ENCODE measurements at places on chromosomes 16 and 17.

- no peak overlapping the region for H3K4me3 ChIP-seq
- H3K27me3 ChIP-seq = no peaks in the 10 kb centered on the region
- no peak overlapping the region for H3K27ac ChIP-seq
- H3K36me3 ChIP-seq = no peaks in the 10 kb centered on the region
These were observed 29.9 kb downstream of the VWA3A start for GRCh38 chr16:22122239-22122638.

DNA sequence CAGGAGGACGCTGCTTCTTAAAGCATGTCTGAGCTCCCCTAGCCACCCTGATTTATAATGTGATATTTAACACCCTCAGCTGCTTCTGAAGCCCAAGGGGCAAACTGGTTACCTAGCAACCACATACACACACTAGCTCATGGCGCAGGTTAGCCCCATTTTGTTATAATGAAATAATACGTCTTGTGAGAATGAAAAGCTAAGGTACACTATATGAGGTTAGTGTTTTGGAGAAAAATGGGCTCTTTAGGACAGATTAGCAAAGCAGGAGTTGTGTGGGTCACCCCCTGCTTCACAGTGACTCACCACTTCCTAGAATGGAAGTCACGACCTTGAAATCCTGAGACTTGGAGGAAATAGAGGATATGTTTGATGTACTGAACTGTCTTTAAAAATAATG lies 404.8 kb upstream of the HSBP1 start:
- H3K27me3 ChIP-seq = no peaks in the 10 kb centered on the region
- H3K36me3 ChIP-seq = no peaks in the 10 kb centered on the region
- H3K27ac ChIP-seq = no peak overlapping the region
- no peaks in the 10 kb centered on the region for H3K4me1 ChIP-seq
- no peak overlapping the region for H3K4me3 ChIP-seq

- no peak overlapping the region for H3K4me3 ChIP-seq
- H3K27me3 ChIP-seq = no peaks in the 10 kb centered on the region
- H3K27ac ChIP-seq = no peak overlapping the region
- no peaks in the 10 kb centered on the region for H3K36me3 ChIP-seq
- H3K4me1 ChIP-seq = no peaks in the 10 kb centered on the region
- peak; percentile 73 for DNase-seq
These were observed 19.6 kb downstream of the OR1D5 start for GRCh38 chr17:3043737-3044365.

DNA sequence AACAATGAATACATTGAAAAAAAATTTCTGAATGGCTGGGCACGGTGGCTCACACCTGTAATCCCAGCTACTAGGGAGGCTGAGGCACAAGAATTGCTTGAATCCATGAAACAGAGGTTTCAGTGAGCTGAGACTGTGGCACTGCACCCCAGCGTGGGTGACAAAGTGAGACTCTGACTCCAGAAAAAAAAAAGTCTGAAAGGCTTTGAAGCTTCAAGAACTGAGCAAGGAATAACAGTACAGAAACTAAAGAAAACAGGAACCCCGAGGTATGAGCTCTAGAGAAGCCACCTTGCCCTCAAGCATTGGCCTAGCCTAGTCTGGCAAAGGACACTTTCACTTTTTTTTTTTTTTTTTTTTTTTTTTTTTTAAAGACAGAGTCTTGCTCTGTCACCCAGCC lies 45.0 kb downstream of the TEX2 start:
- H3K36me3 ChIP-seq = no peaks in the 10 kb centered on the region
- no peaks in the 10 kb centered on the region for H3K27me3 ChIP-seq
- DNase-seq = no peak
- H3K4me3 ChIP-seq = no peak overlapping the region
- H3K27ac ChIP-seq = no peak overlapping the region

GRCh38 chr16:6232056-6232455 lies 1100.6 kb upstream of the RBFOX1 start:
- H3K27ac ChIP-seq = no peak overlapping the region
- no peaks in the 10 kb centered on the region for H3K27me3 ChIP-seq
- no peaks in the 10 kb centered on the region for H3K4me1 ChIP-seq
- H3K4me3 ChIP-seq = no peak overlapping the region

GRCh38 chr17:77115510-77115909 lies 25.3 kb upstream of the SEC14L1 start:
- H3K27ac ChIP-seq = no peak overlapping the region
- no peak for DNase-seq
- H3K27me3 ChIP-seq = no peaks in the 10 kb centered on the region
- H3K36me3 ChIP-seq = no peaks in the 10 kb centered on the region
- no peak overlapping the region for H3K4me3 ChIP-seq

DNA sequence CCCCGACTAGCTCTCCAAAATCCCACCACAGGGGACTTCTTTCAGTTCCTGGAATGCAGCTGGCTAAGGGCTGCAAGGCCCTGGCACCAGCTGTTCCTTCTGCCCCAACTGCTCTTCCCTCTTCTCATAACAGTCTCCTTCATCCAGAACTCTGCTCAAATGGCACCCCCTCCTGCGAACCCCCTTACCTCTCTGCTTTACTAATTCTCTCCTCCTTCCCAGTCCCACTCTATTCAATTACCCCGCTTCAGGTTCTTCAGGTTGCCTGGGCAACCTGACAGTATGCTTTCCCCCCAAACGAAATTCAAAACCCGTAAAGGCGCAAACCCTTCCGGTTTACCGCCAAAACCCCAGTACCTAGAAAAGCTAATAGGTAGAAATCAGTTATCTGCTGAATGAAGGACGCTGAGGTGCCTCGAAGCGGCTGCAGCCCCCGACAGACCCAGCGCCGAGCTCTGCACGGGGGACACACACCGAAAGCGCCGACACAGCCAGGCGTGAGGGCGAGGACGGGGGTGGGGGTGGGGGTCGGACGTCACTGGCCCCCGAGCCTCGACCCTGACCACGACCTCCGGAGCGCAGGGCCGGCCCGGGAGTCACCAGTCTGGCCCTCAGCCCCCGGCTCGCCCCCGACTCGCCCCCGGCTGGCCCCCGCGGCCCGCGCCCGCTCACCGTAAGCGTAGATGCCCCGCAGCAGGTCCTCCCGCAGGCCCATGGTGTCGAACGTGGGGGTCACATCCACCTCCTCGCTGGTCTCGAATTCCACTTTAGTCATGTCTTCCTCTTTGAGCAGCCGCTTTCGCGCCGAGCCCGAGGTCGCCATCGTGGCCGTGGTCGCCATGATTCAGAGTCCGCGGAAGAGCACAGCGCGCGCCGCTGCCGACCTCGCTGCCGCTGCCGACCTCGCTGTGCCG lies 550 bp downstream of the EIF4A3 start:
- peak overlapping the region; percentile 79 for H3K27ac ChIP-seq
- peak overlapping the region; percentile 87 for H3K4me3 ChIP-seq
- no peak for DNase-seq
- H3K36me3 ChIP-seq = peaks cover 29% of the 10 kb centered on the region
- H3K4me1 ChIP-seq = peaks cover 6% of the 10 kb centered on the region
- H3K27me3 ChIP-seq = no peaks in the 10 kb centered on the region

DNA sequence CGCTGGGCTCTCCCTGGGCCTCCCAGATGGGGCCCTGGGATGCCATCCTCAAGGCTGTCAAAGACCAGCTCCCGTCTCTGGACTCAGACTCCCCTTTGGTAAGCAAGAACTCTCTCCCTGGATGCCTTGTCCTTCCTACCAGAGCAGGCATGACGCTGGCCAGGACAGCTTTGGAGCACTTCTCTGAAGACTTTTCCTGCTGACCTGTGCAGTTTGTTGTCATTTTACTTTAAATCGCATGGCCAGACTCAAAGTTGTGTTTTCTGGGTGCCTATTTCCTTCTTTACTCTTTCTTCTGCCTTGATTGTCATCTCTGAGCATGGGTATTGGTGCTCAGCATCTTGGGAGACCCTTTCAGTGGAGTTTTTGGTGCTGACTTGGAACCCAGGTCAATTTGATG lies 2.2 kb downstream of the DNAAF8 start:
- DNase-seq = no peak
- H3K27ac ChIP-seq = no peak overlapping the region
- no peaks in the 10 kb centered on the region for H3K4me1 ChIP-seq
- H3K36me3 ChIP-seq = no peaks in the 10 kb centered on the region
- no peak overlapping the region for H3K4me3 ChIP-seq

DNA sequence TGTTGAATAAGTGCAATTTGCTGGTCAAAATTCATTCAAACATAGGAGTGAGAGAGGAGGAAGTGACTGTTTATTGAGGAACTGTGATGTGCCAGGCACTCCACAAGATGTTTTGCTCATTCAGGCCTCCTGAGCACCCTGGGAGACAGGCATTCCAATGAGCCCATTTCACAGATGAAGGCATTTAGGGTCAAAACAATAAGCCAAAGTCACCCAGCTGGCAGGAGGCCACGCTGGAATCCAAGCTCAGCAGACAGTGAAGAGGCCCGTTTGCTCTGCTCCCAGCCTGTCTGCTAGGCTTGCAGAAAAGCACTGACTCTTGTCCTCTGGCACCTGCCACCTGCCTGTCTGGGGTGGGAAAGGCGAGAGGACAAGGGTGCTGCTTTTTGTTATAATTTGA lies 10.1 kb upstream of the SLC25A39 start:
- H3K27me3 ChIP-seq = 0 out of 2 replicates have a peak, but pooled peaks cover 2% of the 10 kb centered on the region
- H3K36me3 ChIP-seq = no peaks in the 10 kb centered on the region
- peaks cover 2% of the 10 kb centered on the region for H3K4me1 ChIP-seq

DNA sequence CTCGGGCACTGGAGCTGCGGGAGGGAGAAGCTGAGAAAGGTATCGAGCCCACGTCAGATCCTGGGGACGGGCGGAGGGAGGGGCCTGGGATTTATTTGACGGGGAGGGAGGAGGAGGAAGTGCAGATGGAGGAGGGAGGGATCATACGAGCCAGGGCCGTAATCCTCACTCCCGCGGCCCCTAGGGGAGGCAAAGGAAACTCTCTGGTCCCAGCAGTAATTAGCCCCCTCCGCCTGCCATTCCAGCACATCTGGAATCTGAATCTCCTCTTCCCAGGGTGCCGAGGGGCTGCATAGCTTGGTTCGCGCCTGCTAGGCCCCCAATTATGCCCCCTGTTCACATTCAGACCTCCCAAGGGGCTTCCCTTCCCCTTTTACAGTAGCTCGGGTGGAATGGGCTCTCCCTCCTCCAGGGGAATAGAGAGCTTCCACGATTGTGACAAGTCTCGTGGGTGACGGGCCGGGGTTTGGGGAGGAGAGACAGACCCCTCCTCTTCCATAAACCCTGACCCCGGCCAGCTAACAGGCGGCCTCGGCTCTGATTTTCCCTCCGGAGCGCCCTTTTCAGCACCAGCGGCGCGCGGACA lies at the start of gene SEZ6L2:
TSS of gene SEZ6L2 (minus strand) at position 35 of the 586 bp plus-strand sequence. CDS start 531 bp downstream, outside the sequence.
- H3K36me3 ChIP-seq = no peaks in the 10 kb centered on the region
- H3K27me3 ChIP-seq = no peaks in the 10 kb centered on the region
- H3K4me1 ChIP-seq = no peaks in the 10 kb centered on the region
- peak within 1 kb of the TSS; percentile 67 for H3K27ac ChIP-seq
- DNase-seq = peak; percentile 95

DNA sequence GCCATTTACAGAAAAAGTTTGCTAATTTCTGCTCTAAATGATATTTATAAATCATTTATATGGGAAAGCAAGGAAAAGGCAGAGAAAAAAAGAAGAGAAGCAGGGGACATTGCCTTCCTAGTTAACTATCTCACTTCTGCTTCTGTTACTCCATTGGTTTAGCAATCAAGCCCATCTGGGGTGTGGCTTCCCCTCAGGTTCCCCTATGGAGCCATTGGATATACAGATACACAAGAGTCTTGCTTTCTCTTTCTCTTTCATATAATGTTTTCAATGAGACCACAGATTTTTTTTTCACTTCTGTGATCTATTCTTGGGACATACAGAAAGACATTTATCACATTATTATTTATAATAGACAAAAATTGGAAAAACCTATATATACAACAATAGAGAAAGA lies 105.6 kb upstream of the TOM1L1 start:
- H3K36me3 ChIP-seq = no peaks in the 10 kb centered on the region
- DNase-seq = no peak
- no peak overlapping the region for H3K27ac ChIP-seq
- H3K4me3 ChIP-seq = no peak overlapping the region
- H3K27me3 ChIP-seq = no peaks in the 10 kb centered on the region
- H3K4me1 ChIP-seq = no peaks in the 10 kb centered on the region

DNA sequence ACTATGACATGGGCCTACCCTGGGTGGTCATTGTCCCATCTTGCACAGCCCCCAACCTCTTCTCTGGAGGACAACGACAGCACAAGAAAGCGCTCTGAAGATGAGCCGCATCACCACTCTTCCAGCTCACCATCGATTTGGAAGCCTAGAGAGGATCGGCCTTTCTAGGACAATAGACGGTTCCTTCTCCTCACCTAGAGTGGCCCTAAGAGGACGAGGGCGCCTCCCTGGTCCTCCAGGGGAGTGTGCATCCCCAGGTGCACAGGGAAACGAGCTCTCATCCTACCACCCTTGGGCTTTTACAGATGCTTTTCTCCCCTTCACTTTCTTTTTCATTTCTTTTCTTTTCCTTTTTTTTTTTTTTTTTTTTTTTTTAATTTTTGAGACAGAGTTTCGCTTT lies 20.3 kb upstream of the SLC52A1 start:
- no peak overlapping the region for H3K4me3 ChIP-seq
- no peaks in the 10 kb centered on the region for H3K4me1 ChIP-seq
- no peaks in the 10 kb centered on the region for H3K27me3 ChIP-seq
- no peak overlapping the region for H3K27ac ChIP-seq
- no peaks in the 10 kb centered on the region for H3K36me3 ChIP-seq
- no peak for DNase-seq

GRCh38 chr16:74079232-74079586 lies 217.4 kb upstream of the PSMD7 start:
- H3K27me3 ChIP-seq = no peaks in the 10 kb centered on the region
- DNase-seq = no peak
- no peaks in the 10 kb centered on the region for H3K36me3 ChIP-seq
- no peaks in the 10 kb centered on the region for H3K4me1 ChIP-seq
- no peak overlapping the region for H3K4me3 ChIP-seq
- H3K27ac ChIP-seq = no peak overlapping the region

DNA sequence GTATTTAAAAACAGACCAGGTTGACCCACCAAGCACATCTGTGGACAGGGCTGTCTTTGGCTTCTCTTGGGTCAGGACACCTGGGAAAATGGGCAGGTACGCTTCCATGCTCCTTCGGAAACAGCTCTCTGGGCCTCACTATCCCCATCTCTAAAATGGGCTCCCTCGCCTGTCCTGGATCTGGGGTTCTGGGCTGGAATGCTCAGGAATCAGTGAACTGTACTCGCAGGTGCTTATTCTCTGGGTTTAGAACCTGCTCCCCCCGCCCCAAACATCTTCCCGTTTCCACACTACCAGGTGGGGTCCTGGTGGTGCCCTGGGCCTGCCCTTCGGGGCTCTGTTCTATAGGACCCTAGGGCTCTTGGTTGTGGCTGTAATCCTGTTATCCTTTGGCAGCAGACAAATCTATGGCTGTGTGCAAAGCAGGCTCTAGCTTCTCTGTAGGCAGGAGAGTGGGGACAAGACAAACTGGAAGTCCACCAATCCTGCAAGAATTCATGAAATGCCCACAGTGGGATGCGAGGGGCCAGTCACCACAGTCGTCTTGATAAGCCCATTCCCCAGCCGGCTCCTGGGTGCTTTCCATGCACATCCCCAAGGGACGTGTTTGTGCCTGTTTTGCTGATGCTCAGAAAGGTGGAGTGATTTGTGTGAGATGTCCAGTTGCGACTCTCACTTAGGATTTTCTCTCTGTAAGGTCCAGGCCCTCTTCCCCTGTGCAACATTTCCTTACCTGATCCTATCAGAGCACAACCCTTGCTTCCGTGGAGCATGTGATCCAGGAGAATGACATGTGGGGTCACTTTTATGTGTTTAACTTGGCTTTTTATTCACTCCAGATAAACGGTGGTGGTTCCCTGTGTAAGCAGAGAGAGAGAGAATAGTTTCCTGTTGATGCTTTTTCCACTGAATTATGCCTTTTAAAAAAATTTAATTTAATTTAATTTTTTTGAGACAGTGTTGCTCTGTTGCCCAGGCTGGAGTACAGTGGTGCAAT lies 37.2 kb downstream of the HAPSTR1 start:
- H3K27me3 ChIP-seq = no peaks in the 10 kb centered on the region
- H3K27ac ChIP-seq = no peak overlapping the region
- no peak for DNase-seq

Data from H1 (cell line).